CD4-positive, alpha-beta T cell (primary cell): ENCODE measurements at places on chromosomes 1 and 21. TPM values are rescaled to one million over a fixed set of nuclear protein-coding genes. Genes with fewer than 3 reads are reported as not detected.

Gene CFAP74
- total RNA-seq, result not detected

Gene CELA2B
- total RNA-seq, result not detected

Gene NBPF8
- total RNA-seq, result 40.9 TPM

Gene LMOD1
- not detected for total RNA-seq

Gene EMC1
- total RNA-seq, result 21.9 TPM

Gene SEMA4A
- total RNA-seq, result 9.4 TPM

Gene TAS1R2
- total RNA-seq, result not detected

Gene GSTM5
- total RNA-seq, result 0.20 TPM

Gene KCNJ9
- total RNA-seq, result not detected

Gene IL19
- not detected for total RNA-seq

Gene FAM163A
- 0.08 TPM for total RNA-seq

Gene OLFML2B
- 0.08 TPM for total RNA-seq

Gene OR2L13
- total RNA-seq, result not detected

Gene KDF1
- total RNA-seq, result 0.95 TPM

Gene COL24A1
- total RNA-seq, result not detected

DNA sequence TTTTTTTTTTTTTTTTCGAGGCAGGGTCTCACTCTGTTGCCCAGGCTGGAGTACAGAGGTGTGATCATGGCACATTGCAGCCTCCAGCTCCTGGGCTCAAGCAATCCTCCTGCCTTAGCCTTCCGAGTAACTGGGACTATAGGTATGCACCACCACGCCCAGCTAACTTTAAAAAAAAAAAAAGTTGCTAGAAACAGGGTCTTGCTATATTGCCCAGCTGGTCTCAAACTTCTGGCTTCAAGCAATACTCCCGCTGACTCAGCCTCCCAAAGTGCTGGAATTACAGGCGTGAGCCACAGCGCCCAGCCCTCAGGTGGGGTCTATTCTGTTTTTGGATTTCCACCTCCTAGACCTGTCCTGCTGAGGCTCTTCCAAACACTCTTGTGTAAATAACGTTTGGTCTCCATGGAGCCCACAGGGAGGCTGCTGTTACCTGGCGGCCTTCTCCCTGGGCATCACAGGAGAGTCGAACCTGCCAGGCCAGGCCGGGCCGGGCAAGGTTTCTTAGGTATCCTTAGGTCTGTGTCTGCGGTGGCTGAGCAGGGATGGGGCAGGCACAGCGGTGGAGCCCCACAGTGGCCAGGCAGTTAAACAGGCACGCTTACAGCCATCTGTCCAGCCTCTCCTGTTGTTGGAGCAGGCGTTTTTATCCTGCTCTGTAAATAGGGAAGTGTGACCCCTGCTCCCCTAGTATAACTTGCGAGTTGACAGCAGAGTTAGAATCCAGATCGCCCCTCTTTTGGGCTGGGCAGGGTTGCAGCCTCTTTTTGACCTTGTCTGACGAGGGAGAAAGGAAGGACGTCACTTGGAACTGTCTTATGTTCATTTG is 18.8 kb downstream of the PLEKHM2 start:
- DNase-seq, result no peak

GRCh38 chr1:226823643-226824042 is 46.8 kb upstream of the PSEN2 start:
- DNase-seq, result no peak

- DNase-seq, result no peak
Observed at GRCh38 chr1:218397752-218398339, 52.7 kb downstream of the TGFB2 start.

DNA sequence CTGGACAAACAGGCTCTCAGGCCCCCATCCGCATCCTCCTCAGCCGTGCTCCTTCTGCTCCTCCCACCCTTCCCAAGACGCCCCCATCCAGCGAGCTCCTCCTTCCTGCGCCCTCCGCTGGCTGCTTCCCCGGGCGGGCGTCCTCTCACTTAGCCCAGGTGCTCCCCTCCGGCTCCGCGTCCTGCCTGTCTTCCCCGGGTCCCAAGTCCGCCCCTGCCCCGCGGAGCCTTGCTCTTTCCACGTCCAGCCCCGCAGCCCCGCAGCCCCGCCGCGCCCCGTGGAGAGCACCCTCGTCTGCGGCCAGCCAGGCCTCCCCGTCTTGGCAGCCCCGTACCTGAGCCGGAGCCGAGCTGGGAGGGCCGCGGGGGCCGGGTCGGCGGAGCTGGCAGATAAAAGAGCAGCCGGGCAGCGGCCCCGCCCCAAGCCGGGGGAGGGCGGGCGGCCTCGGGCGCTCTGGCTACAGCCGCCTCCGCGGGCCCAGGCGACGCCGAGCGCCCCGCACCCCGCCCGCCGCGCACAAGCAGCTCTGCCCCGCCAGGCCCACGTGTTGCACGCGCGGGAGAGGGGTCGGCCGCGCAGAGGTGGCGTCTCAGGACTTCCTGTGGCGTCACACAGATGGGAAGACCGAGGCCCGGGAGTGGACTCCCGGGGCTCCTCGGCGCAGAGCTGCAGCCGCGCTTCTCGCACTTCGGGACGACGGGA is at the start of gene PAQR7:
PAQR7 (minus strand) TSS at position 555 of the 702 bp plus-strand sequence. CDS start 11,869 bp downstream, outside the sequence.
- no peak for DNase-seq

DNA sequence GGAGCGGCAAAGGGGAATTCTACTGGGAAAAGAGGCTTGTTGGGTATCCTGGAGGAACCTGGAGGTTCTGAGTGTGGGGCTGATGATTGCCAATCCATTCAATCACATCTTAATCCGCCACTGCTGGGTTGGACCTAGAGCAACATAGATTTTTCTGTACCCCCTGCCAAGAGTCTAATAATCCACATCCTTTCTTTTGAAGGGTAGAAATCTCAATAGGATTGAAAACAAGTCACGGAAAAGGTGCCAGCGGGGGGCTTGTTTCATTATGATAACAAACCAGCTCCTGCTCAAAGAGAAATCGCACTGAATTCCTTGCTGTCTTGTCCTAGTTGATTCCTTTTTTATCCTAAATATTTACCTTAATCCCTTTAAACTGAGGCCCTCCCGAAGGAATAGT is 528.5 kb downstream of the ADGRL2 start:
- DNase-seq, result no peak

- DNase-seq, result no peak
Observed at GRCh38 chr1:212138457-212138856, 102.9 kb downstream of the DTL start.

- no peak for DNase-seq
Observed at GRCh38 chr1:56424744-56425493, 154.4 kb downstream of the PLPP3 start.

DNA sequence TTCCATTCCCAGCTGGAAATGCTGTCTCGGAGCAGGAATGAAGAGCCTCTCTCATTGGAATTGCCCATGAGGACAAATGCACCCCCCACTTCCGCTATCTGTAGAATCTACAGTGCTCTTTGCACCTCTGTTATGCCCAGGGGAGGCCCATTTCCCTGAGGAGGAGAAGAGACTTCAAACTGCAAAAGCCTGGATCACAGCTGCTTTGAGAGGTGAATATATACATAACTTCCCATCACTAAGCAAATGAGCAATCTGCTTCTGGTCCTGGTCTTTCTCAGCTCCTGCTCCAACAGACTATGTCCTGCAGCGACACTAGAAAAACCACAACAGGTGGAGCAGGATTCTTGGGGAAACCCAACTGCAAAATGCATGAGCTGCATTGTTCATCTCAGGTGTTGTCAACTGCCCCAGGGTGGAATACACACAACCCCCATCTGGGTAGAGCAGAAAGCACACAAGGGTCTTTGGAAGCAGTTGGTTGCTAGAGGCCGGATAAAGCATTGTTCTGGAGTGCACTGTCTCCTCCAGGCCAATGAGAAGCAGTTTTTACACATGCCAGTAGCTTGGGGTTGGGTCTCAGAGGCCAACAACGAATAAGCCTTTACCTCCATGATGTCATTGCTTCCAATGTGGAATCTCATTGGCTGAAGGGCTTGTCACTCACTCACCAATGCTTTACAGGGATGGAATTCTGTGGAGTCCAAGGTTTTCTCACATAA is 67.7 kb upstream of the RAB4A start:
- peak; percentile 22 for DNase-seq

GRCh38 chr1:243407284-243408018 is 151.6 kb downstream of the SDCCAG8 start:
- no peak for DNase-seq

GRCh38 chr1:34681480-34682451 is 73.1 kb upstream of the GJB5 start:
- peak; percentile 20 for DNase-seq

- no peak for DNase-seq
Observed at GRCh38 chr21:41639766-41640165, 127.1 kb downstream of the RIPK4 start.

DNA sequence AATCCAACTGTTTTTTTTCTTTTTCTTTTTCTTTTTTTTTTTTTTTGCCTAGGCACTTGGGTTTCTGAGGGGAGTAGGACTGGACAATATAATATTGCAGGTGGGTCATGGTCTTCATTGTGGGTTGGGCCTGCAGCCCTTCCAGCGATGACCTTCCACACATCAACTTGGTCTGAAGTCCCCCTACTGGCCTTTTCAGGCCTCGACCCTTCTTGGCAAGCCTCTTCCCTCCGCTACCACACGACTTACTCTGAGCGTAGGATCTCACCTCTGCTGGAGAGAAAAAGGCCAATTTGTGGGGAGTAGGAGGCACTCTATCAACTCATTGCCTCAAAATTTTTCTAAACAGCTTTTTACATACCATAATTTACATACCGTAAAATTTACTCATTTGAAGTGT is 51.1 kb upstream of the GRIK3 start:
- DNase-seq, result no peak

- DNase-seq, result no peak
Observed at GRCh38 chr1:109391626-109392025, 6.1 kb downstream of the SORT1 start.

DNA sequence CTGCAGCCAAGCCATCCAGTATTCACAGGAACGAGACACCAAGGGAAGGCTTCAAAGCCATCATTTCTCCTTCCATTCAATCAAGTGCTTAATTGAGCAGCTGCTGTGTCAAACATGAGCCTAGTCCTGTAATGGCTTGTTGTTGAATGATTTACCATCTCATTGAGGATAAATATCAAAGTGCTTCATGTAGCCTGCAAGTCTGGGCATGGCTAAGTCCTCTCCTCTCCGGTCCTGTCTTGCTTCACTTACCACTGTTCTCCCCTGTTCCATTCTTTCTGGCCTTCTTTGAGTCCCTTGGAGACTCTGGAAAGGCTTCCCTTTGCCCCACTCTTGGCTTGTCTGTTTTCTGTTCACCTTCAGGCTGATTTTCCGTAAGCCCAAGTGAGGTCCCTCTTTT is 279.8 kb downstream of the PBX1 start:
- no peak for DNase-seq

DNA sequence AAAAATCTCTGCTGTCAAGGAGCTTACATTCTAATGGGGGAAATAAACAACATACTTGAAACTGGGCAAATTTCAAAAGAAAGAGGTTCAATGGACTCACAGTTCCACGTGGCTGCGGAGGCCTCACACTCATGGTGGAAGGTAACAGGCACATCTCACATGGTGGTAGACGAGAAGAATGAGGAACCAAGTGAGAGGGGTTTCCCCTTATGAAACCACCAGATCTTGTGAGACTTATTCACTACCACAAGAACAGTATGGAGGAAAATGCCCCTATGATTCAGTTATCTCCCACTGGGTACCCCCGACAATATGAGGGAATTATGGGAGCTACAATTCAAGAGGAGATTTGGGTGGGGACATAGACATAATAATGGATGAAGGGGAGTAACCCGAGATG is 226.4 kb downstream of the ZP4 start:
- DNase-seq, result no peak

DNA sequence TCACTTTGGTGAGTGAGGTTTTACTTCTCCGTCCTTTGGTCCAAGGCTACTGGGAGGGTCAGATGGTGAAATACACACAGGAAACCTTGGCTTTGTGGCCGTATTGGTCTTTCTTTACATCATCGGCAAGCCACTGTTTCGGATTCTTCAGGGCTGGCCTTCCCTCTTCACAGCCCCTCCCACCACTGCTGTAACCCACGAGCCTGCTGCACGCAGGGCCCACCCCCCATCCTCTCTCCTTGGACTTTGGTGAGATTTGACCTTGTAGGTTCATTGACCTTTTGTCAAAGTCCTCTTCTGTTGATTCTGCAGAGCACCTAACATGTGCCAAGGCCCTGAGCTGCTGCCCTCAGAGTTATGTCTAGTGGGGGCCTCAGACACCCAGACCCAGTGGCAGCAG is 328.6 kb downstream of the CAMTA1 start:
- no peak for DNase-seq

DNA sequence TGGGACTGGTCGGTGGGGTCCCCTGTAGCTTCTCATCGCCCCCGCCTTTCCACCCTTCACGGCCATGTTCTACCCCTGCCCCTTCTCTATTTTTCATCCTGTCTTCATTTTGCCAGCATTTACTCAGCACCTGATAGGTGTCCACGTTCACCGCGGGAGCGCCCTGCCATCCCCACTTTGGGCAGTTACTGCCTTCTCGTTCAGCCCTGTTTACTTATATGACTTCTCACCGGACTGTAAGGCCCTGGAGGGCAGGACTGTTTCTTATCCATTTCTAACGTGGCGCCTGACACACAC is 380 bp downstream of the MFN2 start:
- DNase-seq, result no peak

GRCh38 chr21:31318971-31319370 is 25.1 kb downstream of the TIAM1 start:
- no peak for DNase-seq

DNA sequence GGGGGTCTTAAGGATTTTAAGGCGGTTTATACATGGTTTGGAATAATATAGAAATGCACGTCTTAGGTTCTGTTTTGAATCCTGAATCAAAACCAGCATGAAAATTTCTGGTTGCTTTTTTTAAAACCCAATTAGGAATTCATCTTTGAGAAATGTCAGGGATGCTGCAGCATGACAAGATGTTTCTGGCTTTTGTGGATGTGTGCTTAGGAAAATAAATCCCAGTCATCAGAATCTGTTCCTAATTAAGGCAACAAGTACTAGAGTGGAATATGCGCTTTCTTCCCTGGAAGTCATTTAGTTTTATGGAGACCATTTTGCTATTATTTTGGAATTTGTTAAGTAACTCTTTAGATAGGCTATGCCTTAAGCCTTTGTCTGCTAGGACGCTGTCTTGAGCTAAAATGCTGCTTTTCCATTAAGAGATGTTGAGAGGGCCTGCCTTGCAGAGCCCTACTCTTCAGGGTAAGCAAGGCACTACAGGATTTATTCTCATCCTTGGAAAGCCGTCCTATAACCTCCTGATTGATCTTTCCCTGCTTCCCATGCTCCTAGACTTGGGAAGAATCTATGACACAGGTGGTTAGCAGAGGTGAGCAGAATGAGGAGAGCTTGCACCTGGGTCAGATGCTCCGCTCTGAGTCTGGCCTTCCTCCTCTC is 332.8 kb downstream of the DISC1 start:
- DNase-seq, result no peak

DNA sequence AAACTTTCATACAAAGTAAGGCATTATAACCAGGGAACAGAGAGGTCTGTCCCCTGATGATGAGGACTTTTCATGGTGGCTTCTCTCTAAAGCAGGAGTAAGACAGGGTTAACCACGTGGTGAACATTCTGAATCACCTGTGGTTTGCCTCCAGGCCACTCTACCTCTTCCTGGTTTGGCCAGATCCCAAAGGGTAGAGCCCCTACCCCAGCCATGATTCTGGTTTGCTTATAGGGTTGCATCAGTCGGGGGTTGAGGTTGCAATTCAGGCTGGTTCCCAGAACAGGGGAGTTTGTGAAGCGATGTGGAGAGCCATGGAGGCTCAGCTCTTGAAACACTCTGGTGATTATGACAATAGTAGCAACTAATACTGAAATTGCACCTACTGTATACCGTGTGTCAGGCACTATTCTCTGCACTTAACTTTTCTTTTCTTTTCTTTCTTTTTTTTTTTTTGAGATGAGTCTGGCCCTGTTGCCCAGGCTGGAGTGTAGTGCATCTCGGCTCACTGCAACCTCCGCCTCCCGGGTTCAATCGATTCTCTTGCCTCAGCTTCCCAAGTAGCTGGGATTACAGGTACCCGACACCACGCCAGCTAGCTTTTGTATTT is 8.3 kb downstream of the CNR2 start:
- DNase-seq, result no peak
